ENCODE measurements at places on chromosomes 2 and 18.

GRCh38 chr2:191451116-191451515, 205.9 kb downstream of the MYO1B start:
- no peak for DNase-seq

GRCh38 chr18:41996020-41996419, 41.0 kb downstream of the PIK3C3 start:
- DNase-seq: no peak

- DNase-seq: no peak
Measured at GRCh38 chr2:219628986-219629901, 1.8 kb downstream of the SLC4A3 start.

DNA sequence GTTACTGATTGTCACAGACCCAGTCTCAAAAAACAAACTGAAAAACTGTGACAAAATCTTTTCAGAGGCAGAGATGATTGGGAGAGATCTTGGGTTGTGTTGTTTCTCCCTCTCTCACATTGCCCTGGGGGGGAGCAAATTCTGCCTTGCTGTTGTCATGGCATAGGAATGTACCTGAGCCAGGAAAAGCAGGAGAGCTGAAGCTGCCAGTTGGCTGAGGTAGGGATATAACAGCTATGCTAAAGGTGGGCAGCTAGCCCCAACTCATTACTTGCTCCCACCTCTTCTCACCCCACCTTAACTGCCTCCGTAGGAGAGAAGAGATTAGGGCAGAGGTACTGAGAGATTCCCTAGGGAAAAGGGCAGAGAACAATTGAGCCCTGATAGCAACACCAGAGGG, 299.3 kb downstream of the OSR1 start:
- DNase-seq: peak; percentile 91

All from ELF-1 (cell line).